C1 segment of cervical spinal cord (tissue), 14 donors: ENCODE measurements at places on chromosomes 16 and 17.

GRCh38 chr17:80265205-80266068, 4.8 kb downstream of the RNF213 start:
- no peak for DNase-seq

- no peak for DNase-seq
Observed at GRCh38 chr17:34420900-34421299, 57.9 kb upstream of the CCL1 start.

DNA sequence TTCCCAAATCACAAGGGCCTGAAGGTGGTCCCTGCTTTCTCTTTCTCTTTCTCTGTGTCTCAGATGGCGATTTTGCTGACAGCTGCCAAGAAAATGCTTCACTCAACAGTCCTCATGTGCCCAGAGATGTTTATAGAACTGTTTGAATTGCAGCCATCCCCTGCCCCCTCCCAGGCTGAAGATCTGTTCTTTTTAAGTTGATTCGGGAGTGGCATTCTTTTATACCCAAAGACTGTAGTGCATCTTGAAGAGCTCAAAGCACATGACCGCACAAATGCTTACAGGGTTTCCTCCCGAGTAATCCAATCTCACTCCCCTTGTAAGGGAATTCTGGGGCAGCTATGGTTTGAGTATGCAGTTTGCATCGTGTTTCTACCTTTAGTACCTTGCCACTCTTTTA, 75.7 kb downstream of the SEC14L1 start:
- no peak for DNase-seq

DNA sequence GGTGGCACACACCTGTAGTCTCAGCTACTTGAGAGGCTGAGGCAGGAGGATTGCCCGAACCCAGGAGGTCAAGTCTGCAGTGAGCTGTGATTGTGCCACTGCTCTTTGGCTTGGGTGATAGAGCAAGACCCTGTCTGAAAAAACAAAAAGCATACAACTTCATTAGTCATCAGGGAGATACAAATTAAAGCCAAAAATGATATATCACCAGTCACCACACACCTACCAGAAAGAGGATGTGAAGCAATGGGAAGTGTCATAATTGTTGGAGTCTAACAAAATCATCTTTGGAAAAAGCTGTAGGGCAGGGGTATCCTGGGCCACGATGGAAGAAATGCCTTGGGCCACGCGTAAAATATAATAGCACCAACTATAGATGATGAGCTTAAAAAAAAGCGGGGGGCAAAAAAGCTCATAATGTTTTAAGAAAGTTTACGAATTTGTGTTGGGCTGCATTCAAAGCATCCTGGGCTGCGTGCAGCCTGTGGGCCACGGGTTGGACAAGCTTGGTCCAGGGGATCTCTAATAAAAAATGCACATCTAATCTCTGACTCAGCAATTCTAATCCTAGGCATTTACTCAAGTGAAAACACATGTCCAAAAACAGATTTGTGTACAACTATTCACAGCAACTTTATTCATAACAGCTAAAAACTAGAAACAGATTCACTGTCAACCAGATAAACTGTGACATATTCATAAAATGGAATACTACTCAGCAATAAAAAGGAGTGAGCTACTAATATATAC, 65.9 kb downstream of the HIC1 start:
- DNase-seq, result no peak

GRCh38 chr16:24645739-24646645, 83.5 kb upstream of the TNRC6A start:
- DNase-seq, result no peak

DNA sequence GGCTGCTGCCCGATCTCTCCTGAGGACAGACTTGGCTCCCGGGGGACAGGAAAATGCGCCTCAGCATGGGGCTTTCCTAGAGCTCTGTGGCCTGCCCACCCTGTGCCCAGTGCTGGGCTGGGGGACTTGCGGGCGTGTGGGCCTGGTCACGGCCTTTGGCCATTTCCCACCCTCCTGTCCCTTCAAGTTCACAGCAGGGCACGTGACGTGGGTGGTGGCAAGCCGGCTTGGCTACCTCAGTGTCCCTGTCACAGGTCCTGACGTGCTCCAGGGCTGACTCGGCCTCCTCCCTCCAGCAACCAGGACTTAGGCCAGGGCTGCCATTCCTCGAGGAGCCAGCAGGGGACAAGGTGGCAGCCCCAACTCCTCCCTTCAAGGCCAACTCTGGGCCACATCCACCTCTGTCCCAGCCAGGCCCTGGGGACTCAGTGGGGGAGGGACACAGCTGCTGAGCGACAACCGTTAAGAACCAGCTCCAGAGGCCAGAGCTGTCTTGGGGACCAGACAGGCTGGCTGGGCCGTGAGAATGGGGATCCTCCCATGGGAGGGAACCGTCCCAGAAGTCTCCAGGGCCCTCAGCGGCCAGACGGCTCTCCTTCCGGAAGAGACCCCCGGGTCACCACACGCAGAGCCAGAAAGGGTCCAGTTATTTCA, 981 bp upstream of the UNC13D start:
- DNase-seq, result peak; percentile 70
